RWPE2 (cell line): ENCODE measurements at places on chromosomes 1 and 21.

GRCh38 chr1:239833723-239834122 lies 258.0 kb upstream of the FMN2 start:
- H3K4me1 ChIP-seq = no peaks in the 10 kb centered on the region
- H3K27ac ChIP-seq = no peak overlapping the region
- H3K27me3 ChIP-seq = no peaks in the 10 kb centered on the region

DNA sequence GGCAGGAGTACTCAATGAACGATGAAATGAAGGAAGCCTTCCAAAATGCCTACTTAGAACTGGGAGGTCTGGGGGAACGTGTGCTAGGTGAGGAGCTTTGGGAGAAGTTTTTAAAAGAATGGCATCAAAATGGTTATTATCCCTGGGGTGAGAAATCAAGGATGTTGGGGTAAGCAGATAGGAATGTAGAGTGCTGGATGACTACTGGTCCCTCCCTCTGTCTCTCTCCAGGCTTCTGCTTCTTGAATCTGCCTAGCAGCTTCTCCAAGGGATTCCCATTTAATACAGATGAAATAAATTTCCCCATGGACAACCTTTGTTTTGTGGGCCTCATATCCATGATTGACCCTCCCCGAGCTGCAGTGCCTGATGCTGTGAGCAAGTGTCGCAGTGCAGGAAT lies 19.0 kb upstream of the CASQ1 start:
- no peak overlapping the region for H3K4me3 ChIP-seq
- no peaks in the 10 kb centered on the region for H3K36me3 ChIP-seq
- H3K4me1 ChIP-seq = peaks cover 6% of the 10 kb centered on the region

- no peak for DNase-seq
- H3K27ac ChIP-seq = no peak overlapping the region
- H3K4me3 ChIP-seq = no peak overlapping the region
- no peaks in the 10 kb centered on the region for H3K27me3 ChIP-seq
- no peaks in the 10 kb centered on the region for H3K4me1 ChIP-seq
Measured at GRCh38 chr1:112265931-112266330, 130.1 kb upstream of the CTTNBP2NL start.

DNA sequence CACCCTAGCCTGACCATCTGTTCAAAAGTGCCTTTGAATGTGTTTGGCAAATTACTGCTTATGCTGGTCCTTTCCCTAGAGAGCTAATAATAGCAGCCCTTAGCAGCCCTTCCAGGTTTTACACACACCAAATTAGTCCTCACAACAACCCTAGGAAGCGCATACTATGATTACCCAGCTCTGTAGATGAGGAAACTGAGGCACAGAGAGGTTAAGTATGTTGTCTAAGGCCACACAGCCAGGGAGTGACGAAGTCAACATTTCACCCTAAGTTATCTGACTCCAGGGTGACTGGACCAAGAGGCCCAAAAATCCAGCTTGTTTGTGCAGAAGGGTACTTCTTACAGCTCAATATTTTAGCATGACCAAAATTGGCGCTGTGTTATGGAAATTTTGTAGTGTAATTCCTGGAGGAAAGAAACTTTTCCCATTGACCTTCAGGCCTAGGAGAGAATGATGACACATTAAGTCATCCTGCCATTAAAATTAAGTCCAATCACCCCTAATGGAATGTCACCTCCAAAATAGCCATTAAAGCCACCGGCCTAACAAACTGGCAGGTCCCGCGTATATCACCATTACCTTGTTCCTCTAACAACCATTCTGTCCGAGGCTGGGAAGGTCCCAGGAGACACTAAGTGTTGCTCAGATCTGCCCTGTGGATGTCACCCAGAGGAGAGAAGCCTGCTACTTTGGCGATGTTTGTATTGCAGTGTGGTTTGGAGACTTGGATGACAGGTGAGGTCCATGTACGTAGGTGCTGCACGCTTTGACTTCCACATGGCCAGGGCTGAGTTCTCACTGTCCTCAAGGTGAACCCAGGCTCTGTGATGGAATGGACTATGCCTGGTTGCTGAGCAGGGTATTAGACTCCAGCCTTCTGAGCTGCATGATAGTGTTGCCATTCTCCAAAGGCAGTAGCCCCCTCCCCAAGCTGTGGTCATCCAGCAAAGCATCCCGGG lies 258.3 kb downstream of the TOMM20 start:
- no peak for DNase-seq
- no peaks in the 10 kb centered on the region for H3K36me3 ChIP-seq
- H3K4me3 ChIP-seq = no peak overlapping the region
- no peaks in the 10 kb centered on the region for H3K27me3 ChIP-seq
- H3K27ac ChIP-seq = no peak overlapping the region
- peaks cover 4% of the 10 kb centered on the region for H3K4me1 ChIP-seq

DNA sequence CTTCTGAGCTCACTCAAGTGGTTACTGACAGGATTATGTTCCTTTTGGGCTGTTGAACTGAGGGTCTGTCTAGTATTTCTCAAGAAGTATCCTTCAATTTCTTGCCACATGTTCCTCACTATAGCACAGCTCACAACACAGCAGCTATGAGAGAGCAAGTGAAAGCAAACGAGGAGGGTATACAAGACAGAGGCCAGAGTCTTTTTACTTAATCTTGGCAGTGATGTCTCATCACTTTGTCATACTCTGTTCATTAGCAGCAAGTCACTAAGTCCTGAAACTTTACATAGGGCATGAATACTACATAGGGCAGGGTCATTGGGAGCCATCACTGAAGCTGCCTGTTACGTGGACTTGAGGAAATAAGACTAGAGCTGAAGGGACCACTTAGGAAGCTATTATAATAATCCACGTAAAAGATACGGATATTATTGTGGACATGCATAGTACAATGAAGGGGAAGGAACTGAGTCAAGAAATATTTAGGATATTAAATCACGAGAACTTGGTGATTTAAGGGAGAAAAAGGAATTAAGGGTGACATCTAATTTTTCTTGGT lies 63.7 kb downstream of the SLC30A7 start:
- H3K27me3 ChIP-seq = no peaks in the 10 kb centered on the region
- H3K4me3 ChIP-seq = no peak overlapping the region
- peaks cover 15% of the 10 kb centered on the region for H3K36me3 ChIP-seq
- no peak overlapping the region for H3K27ac ChIP-seq
- no peak for DNase-seq

DNA sequence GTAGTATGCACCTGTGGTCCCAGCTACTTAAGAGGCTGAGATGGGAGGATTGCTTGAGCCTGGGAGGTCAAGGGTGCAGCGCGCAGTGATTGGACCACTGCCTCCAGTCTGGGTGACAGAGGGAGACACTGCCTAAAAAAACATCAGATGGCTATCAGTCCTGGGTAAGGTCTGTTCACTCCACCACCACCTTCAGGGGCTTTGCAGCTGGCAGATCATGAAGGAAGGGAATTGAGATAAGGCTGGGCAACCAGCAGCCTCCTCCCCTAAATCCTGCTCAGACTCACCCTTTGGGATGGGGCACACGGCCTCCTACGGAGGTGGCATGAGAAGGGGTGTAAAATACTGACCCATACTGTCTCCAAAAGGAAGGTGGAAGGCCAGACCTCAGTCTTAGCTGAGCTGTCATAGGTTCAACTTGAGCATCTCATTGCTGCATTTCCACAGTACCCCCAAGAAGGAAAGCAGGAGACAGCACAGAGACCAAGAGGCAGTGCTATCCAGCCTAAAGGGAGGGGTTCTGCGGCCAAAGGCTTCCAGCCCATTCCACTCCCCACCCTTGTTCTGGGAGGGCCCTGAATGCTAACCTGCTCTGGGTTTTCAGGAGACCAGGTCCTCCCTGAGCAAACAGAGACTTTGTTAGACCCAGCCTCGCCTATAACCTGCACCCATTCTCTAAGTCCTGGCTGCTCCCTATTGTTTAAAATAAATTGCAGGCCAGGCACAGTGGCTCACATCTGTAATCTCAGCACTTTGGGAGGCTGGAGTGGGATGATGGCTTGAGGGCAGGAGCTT lies 13.7 kb downstream of the SLC45A3 start:
- H3K4me3 ChIP-seq = no peak overlapping the region
- H3K36me3 ChIP-seq = no peaks in the 10 kb centered on the region
- H3K27ac ChIP-seq = no peak overlapping the region
- no peaks in the 10 kb centered on the region for H3K27me3 ChIP-seq
- DNase-seq = no peak
- H3K4me1 ChIP-seq = peaks cover 29% of the 10 kb centered on the region

DNA sequence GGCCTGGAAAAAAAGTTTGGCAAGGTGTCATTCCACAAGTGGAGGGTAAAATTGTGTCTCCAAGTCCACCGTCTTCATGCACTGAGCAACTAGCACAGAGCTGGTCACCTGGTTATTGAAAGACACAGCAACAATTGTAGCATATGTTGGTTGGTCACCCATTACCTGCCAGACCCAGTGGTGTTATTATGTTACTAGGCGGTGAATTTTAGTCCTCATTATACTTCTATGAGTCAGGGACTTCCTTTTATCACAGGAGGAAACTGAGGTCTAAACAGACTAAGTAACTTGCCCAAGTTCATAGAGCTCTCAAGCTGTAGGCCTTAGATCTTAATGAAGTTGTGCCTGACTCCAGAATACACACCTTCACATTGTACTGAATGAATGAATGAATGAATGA lies 94.9 kb upstream of the VANGL1 start:
- DNase-seq = no peak
- no peaks in the 10 kb centered on the region for H3K27me3 ChIP-seq
- H3K36me3 ChIP-seq = no peaks in the 10 kb centered on the region
- peaks cover 22% of the 10 kb centered on the region for H3K4me1 ChIP-seq
- H3K27ac ChIP-seq = peak overlapping the region; percentile 91

DNA sequence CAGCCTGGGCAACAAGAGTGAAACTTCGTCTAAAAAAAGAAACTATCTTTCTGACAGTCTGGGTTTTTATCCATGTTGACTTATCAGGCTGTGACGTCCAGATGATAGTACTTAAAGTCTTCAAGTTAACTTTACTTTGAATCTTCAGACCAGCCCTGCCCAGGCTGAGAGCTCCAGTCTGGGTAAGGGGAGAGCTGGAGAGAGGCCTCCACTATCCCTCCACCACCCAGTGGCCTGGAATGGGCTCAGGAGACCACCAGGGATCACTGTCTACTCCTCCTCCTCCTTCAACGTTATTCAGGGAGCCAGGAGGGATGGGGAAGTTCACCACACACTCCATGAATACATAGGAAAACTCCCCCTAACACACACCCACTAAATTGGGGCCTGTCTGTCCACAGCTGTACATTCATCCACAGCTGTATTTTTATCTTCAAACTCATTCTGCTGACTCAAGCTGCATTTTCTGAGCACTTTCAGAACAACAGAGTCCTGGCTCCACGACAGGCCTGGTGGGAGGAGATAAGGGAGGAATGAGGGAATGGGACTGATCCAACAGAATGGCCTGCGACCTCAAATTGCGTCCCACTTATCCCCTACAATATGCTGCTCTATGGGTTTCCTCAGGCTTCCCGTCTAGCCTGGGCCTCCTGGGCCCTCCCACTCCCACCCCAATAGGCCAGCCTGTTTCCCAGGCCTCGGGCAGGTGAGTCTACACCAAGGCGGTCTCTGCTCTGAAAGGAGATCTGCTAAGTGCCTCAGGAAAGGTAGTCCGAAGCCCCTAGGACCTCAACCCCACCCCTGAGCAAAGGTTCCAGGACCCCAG lies 1.8 kb downstream of the SLC45A3 start:
- no peaks in the 10 kb centered on the region for H3K36me3 ChIP-seq
- H3K4me1 ChIP-seq = peaks cover 4% of the 10 kb centered on the region
- DNase-seq = no peak
- no peaks in the 10 kb centered on the region for H3K27me3 ChIP-seq
- peak overlapping the region; percentile 36 for H3K27ac ChIP-seq

- no peak overlapping the region for H3K4me3 ChIP-seq
- H3K27me3 ChIP-seq = no peaks in the 10 kb centered on the region
- H3K4me1 ChIP-seq = no peaks in the 10 kb centered on the region
- no peak overlapping the region for H3K27ac ChIP-seq
- no peaks in the 10 kb centered on the region for H3K36me3 ChIP-seq
Measured at GRCh38 chr21:36640174-36640720, 58.7 kb upstream of the SIM2 start.

GRCh38 chr1:87121711-87122163 lies 206.9 kb upstream of the LMO4 start:
- no peaks in the 10 kb centered on the region for H3K27me3 ChIP-seq
- no peak overlapping the region for H3K4me3 ChIP-seq
- no peaks in the 10 kb centered on the region for H3K36me3 ChIP-seq
- no peak overlapping the region for H3K27ac ChIP-seq
- peaks cover 3% of the 10 kb centered on the region for H3K4me1 ChIP-seq
- no peak for DNase-seq

DNA sequence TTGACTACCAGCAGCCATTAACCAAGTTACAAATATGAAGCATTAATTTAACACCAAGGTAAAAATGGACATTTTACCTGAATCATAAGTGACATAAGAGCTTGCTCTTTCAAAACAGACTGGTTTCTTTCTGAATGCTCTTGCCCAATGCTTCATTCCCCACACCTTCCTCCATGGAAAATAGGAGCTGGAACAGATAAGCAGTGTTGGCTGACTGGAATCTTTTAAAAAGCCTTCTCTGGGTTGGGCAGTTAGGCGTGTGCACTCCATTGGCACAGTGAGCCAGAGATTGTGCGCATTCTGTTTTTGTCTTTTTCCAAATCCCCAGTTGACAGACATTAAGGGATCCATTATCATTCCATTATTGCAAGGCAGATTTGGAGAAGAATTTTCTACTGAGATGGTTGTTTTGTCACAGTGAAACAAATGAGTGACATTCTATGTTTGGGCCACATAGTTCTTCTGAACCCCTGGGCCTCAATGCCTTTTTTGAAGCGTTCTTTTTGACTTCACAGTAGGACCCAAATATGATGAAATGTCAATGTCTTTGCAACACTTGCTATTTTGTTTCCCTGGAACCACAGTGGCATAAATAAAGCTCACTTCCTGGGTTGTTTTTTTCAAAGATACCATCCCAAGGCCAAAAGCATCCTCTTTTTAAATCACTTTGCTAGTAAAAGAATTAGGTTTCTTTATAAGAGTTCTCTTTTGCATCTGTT lies 32.3 kb downstream of the LRRC8B start:
- DNase-seq = no peak
- no peaks in the 10 kb centered on the region for H3K27me3 ChIP-seq
- H3K27ac ChIP-seq = no peak overlapping the region
- no peak overlapping the region for H3K4me3 ChIP-seq
- H3K4me1 ChIP-seq = peaks cover 14% of the 10 kb centered on the region
- H3K36me3 ChIP-seq = no peaks in the 10 kb centered on the region

DNA sequence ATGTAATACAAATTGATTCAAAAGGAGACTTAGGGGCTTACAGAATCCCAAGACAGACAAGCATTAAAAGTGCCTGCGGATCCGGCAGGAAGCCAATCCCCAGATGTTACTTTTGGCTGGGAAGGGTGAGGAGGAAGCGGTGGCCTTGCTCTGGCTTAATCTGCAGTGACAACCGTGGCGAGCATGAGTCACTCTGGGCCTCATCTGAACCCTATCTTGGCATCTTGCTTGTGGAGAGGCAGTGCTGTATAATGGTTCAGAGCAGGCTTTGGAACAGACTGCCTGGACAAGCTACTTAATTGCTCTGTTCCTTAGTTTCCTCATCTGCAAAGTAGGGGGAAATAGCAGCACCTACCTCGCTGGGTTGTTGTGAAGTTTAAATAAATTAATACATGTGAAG lies 74.1 kb downstream of the XCL2 start:
- H3K27me3 ChIP-seq = no peaks in the 10 kb centered on the region
- no peak overlapping the region for H3K4me3 ChIP-seq
- H3K27ac ChIP-seq = peak overlapping the region; percentile 70
- H3K36me3 ChIP-seq = no peaks in the 10 kb centered on the region
- H3K4me1 ChIP-seq = peaks cover 51% of the 10 kb centered on the region
- no peak for DNase-seq
